Activated naive CD4-positive, alpha-beta T cell treated with anti-CD3 and anti-CD28 coated beads for 36 hours (primary cell): ENCODE measurements at places on chromosomes 6 and 20. TPM values are rescaled to one million over a fixed set of nuclear protein-coding genes. Genes with fewer than 3 reads are reported as not detected.

The HSPA1L gene
- 0.95 TPM for total RNA-seq

The CALHM4 gene
- total RNA-seq = not detected

The NHLRC1 gene
- total RNA-seq = 0.25 TPM

The BHLHE23 gene
- total RNA-seq = not detected

The LY6G6D gene
- total RNA-seq = not detected

The C2 gene
- total RNA-seq = 2.1 TPM

The PGC gene
- total RNA-seq = not detected

The PACRG gene
- total RNA-seq = not detected

The NINL gene
- total RNA-seq = 2.6 TPM

The EYS gene
- total RNA-seq = not detected

The FNDC1 gene
- not detected for total RNA-seq
